NCI-H1092 treated with DMSO at 0.1 percent for 48 hours (cell line): ENCODE measurements at places on chromosomes 2 and 18.

DNA sequence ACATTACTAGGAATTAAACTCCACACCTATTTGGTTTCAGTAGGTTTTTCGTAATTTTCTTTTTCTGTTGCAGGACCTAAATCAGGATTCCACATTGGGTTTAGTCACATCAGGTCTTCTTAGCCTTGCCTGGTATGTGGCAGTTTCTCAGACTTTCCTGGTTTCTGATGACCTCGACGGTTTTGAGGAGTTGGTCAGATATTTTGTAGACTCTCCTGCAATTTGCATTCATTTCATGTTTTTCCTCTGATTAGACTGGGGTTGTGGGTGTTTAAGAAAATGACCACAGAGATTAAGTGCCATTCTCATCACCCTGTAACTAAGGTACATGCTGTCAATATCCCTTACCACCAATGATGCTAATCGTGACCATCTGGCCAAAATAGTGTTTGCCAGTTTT lies 97.3 kb upstream of the ST6GAL2 start:
- no peak for DNase-seq

GRCh38 chr2:209526561-209526960 lies 102.7 kb downstream of the MAP2 start:
- no peak for DNase-seq

GRCh38 chr2:183812091-183812490 lies 687.8 kb downstream of the NUP35 start:
- DNase-seq, result peak; percentile 1

GRCh38 chr2:236162031-236162845 lies 5.9 kb downstream of the GBX2 start:
- DNase-seq, result no peak

- no peak for DNase-seq
Measured at GRCh38 chr2:121092095-121092494, 192.9 kb downstream of the TFCP2L1 start.

DNA sequence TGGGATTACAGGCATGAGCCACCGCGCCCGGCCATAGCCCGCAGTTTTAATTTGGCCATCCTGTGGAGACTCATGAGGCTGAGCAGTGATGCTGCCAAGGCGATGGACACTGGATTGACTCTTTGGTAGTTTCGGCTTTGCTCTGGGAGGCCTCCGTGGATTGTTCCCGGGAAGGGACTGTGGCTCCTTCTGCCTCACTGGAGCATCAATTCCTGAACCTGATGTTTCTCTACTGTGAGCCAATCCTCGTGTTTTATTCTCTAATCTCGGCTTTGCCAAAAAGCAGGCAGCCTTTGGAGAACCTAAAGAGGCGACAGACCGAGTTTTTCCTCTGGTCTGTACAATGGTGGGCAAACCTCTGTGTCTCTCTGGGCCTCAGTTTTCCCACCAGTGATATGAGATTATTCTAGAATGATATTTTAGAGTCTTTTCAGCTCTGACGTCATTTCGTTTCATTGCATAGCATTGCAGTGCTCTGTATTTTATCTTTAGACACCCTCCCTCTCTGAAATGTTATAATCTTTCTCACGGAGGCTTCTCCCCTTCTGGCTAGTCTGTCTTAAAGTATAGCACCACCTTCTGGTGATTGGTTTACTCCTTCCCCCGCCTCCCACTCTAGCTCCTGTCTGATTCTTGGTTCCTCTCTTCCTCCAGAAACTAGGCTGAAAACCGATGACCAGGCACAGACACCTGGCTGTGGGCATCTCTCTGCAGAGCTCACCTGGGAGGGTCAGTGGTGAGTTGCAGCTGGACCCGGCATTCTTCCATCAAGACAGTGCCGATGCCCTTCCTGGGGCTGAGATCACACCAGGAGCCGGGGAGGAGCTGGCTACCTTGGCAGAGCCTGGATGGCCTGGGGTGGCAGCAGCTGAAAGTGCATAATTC lies 341.3 kb downstream of the MYCN start:
- DNase-seq, result peak; percentile 15

DNA sequence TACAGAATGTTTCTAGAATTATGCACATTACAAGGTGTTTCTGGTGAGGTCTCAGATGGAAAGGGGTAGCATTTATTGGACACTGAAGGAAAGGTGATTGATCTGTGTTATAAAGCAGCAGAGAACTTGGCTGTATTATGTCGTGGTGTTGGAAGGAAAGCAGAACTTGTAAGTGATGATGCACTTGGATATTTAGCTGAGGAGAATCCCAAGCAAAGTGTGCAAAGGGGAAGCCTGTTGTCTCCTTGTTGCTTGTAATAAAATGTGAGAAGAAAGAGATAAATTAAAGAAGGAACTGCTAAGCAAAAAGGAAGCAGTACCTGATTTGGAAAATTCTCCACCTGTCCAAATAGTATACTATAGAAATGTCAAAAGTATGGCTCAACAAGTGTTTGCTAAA lies 12.2 kb upstream of the SCYGR5 start:
- no peak for DNase-seq

DNA sequence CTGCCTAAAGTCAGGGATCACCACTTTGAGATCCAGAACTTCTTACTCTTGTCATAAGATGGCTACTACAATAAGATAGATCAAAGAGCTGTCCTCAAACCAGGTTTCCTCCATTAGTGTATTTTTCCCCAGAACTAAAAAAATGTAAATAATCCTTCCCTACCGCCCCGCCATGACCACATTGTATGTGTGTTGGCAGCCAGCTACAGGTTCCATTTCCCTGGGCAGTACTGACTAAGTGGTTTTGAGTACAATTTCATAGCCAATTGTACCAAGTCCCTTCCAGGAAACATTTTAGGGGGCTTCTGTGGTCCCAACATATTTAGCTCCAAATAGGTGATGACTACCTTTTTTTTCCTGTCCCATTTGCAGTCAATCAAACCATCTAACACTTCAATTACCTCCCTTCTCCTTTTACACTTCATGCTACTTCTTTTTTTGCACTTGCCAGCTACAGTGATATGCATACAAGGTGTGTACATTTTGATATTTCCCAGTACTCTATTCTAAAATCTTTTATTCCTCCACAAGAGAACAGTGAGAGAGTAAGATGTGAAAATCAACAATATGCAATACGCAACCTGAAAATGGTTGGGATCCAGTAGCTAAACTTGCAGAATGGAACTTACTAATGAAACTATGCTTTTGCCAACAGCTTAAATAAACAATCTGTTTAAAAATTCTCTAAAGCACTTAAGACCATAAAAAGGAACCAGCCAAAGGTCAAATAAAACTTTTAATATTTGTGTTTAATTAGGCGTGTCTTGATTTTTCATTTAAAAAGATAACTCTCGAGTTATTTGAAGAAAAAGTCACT lies 3.9 kb downstream of the PUM2 start:
- DNase-seq, result no peak

DNA sequence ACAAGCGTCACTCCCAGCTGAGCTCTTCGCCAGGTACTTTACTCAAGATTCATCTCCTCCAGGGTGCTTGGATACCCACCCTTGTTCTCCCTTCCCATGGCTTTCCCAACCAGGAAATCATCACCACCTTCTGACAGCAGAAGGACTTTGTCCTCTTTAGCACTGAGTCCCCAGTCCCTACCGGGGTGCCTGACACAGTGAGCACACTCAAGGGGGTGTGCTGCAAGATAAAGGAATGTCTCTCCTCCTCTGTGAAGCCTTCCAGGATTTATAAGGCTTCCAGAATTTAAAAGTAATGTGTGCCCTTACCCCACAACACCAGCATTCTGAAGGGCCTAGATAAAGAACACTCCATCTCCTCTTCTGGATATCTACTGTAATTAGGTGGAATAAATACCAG lies 39.6 kb downstream of the ACVR1 start:
- no peak for DNase-seq

DNA sequence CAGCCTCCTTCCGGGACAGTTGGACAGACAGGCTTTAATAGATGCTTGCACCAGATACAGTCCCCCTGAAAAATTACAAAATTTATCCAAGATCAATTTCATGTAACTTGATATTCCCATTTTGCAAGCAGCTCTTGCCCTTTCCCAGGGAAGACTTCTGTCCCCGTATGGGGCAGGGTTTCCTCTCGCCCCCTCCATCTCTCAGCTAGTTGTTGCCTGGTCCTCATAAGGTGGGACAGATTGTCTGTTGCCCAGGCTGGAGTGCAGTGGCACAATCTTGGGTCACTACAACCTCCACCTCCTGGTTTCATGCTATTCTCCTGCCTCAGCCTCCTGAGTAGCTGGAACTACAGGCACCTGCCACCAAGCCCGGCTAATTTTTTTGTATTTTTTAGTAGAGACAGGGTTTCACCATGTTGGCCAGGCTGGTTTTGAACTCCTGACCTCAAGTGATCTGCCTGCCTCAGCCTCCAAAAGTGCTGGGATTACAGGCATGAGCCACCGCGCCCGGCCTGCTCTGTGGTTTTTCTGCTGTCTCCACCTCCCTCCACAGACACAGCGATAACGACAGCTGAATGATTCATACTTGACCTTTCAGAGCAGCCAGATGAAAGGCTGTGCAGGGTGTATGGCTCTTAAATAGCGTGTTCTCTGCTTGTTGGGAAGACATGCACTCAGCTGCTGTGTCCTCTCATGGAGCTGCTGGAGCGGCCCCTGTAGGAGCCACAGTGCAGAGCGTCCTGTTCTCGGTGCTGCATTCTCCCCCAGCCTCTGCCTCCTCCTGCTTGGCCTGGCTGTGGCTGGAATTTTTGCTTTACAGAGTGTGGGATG lies 61.4 kb downstream of the TTC39C start:
- DNase-seq, result no peak

DNA sequence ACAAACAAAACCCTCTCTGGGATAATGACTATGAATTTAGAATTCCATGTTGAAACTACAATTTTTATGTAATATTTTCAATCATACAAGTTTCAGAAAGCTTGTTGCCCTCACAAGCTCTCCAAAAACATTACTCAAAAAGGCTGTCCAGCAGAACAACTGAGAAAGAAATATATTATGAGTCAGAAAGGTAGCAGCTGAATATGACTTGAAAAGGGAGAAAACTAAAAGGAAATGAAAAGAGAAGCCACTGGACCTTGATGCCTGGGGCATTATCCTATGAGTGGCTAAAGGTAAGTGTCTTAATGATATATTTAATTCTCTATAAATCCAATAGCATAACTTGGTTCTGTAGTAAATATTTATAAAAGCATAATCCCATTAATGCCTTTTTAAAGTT lies 61.8 kb downstream of the NXPH2 start:
- no peak for DNase-seq

- no peak for DNase-seq
Measured at GRCh38 chr2:101007415-101008345, 5.6 kb downstream of the RPL31 start.

DNA sequence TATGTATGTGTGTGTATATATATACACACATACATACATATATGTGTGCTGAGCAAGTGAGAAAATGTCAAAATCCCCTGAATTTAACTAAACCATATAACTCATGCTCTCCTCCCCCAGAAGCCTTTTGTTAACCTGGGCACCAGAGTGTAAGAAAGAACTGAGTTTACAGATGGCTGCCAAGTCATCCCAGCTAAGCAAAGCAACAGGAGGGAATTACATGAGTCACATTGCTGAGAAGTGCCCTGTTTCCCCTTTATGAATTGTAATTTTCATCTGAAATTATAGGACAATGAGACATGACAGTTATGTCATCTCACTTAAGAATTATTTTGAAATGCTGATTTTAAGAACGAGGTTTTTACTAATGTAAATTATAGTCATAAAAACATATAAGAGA lies 29.9 kb downstream of the SCN7A start:
- DNase-seq, result no peak

DNA sequence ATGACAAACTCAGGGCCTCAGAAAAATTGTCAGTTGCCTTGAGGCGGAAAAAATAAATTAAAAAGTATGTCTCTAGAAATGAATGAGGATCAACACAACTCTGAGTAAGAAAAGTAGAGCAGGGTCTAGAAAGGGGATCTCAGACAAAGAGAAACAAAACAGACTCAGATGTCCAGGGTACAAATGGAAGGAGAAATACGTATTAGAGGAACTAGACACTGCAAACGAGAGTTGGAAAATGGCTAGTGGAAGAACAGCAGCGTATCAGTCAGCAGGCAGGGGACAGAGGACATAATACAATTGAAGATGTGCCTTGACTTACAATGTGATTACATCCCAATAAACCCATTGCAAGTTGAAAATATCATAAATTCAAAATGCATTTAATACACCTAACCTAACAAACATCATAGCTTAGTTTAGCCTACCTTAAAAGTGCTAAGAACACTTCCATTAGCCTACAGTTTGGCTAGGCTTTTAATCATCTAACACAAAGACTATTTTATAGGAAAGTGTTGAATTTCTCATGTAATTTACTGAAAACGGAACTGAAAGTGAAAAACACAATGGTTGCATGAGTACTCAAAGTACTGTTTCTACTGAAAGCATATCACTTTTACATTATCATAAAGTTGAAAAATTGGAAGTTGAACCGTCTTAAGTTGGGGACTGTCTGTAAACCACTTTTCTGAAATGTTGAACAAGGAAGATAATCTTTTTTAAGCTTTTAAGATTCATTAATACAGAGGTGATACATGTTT lies 182.8 kb downstream of the NBAS start:
- DNase-seq, result no peak

DNA sequence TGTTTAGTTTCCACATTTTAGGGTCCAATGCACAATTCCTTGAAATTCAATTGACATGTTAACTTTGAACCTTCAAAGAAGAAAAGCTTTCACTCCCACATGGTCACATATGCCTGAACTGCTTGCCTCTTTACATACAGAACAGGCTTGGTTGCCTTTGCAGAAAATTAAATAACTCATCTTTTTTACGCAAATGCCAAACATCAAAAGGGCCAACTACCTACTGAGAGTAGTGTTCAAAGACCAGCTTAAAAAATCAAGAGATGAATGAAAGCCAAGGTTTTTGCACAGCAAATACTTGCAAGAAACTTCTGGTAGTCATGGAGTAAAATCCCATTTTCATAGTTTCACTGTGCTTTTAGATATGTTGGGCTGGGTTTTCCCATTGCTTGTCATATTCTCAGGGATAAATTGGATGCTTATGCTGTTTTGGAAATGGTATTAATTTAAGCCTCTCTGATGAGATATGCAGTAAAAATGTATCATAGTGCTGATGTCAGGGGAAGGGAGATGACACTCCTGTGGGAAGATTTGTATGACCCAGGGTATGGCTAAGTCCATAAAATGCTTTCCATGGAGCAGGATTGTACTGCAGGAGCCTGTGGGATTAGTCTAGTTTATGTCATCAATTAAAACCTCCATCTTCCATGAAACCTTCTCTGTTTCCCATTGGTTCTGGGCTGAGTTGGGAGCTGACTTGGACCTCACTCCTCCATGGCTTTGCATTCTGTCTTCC lies 60.6 kb upstream of the DARS1 start:
- DNase-seq, result no peak
